ENCODE measurements at places on chromosomes 12 and 14.

DNA sequence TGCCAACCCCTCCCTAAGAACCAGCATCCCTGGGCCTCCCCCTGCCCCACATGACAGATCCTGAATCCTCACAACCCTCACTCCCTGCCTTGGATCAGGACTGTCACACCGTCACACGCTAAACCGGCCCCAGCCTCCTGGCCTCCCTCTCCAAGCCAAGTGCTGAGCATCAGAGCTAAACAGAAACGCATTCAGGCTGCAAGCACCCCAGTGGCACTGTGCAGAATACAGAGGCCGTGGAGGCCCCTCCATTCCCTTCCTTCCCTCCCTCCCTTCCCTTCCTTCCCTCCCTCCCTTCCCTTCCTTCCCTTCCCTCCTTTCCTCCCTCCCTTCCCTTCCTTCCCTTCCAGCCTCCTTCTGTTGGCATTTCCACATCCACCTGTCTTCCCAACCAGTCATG, 12.6 kb downstream of the POLE start:
- DNase-seq = no peak

- DNase-seq = no peak
Measured at GRCh38 chr12:118921761-118922160, 59.6 kb upstream of the SRRM4 start.

DNA sequence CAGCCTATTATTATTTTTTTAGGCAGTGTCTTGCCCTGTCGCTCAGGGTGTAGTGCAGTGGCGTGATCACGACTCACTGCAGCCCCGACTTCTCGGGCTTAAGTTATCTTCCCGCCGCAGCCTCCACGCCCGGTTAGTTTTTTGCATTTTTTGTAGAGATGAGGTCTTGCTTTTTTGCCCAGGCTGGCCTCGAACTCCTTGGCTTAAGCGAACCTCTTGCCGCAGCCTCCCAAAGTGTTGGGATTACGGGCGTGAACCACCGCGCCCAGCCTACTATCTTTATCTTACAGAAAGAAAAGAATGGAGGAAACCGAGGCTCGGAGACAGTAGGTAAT, 507 bp upstream of the PTPN11 start:
- no peak for DNase-seq

- DNase-seq = no peak
Measured at GRCh38 chr14:38101679-38102078, 106.0 kb upstream of the SSTR1 start.

DNA sequence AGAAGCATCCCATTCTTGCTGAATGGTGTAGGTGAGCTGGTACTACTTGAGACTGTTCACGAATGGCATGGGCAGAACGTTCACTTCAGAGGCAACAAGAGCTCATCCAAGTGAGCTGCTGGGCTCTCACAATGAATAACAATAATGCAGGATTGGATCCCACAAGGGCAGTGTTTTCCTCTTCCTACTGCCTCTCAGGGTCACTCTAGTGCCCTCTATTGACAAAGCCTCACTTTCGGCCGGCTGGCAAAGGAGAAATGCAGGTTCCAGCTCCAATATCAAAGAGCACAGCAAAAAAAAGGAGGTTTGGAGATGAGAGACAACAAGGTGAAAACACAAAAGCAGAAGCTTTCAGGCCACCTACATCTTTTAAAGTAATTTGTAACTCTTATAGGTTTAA, 74.6 kb upstream of the MYF6 start:
- DNase-seq = no peak

DNA sequence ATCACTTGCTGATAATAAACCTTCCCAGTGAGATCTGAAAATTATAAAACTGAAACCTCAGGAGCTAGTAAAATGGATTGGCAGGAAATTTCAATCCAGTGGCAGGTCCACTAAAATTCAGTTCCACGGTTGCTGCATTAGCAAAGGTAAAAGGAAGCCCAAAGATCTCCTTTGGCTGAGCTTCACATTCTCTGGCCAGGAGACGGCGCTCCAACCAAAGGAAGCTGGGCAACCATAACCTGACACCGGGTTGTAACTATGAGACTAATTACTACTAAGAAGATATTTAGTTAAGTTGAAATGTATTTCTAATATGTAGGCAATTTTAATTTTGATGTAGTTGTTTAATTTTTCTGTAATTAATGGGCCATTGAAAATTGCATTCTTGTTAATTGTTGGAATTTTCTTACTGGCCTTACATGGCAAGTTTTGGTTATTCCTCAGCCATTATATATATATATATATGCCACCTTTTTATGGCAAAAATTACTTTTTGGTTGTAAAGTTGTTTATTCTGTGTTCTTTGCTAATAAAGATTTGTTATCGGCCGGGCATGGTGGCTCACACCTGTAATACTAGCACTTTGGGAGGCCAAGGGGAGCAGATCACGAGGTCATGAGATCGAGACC, 17.0 kb downstream of the OR8S1 start:
- peak; percentile 13 for DNase-seq

GRCh38 chr12:128929057-128929456, 75.8 kb downstream of the GLT1D1 start:
- no peak for DNase-seq

DNA sequence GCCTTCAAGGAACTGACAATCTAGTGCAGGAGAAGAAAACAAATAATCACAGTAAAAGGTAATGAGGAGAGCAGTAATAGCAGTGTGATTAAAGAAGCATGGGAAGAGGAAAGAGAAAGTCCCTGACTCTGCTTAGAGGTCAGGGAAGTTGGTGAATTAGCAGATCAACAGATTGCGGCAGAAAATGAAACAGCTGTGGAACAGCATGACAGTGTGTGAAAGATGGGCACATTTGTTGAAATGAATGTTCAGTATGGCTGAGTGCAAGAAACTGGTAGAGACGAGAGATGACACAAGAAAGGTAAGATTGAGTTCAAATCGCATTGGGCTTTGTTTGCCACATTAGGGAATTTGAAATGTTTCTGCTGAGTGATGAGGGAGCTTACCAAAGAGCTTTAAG, 63.7 kb upstream of the RASSF8 start:
- no peak for DNase-seq

DNA sequence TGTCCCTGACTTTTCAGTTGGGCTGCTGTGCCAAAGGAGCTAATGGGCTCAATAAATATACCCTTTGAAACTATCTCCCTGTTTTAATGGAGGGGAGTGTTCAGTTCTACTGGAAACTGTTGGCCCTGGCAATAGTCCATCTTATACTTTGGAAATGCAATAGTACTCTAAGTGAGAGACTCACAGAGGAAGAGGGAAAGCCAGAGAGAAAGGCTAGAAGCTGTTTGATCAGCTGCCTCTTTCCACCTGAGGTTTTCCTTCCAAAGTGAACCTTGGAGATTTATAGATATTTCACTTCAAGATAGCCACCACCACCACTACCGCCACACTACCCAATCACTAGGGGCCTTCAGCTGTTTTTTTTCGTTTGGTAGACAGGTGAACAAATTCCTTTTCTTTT, 93.6 kb upstream of the CCDC91 start:
- no peak for DNase-seq

GRCh38 chr12:71415336-71416231, 24.0 kb upstream of the LGR5 start:
- no peak for DNase-seq

GRCh38 chr12:122866950-122867607, 28.8 kb downstream of the VPS37B start:
- DNase-seq = no peak

GRCh38 chr14:67851785-67852410, 32.3 kb downstream of the RAD51B start:
- no peak for DNase-seq

DNA sequence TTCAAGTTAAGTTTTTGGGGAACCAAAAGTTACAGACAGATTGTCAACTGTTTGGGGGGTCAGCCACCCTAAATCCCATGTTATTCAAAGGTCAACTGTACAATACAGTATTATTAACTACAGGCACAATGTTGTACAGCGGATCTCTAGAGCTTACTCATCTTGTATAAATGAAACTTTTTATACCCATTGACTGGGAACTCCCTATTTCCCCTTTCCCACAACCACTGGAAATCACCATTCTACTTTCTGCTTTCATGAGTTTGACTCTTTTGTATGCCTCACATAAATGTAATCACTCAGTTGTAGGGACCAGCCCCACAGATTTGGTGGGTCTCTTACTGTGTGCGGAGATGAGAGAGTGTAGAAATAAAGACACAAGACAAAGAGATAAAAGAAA, 57.8 kb downstream of the SLCO1B3 start:
- DNase-seq = no peak

GRCh38 chr12:47098099-47098498, 18.3 kb upstream of the AMIGO2 start:
- DNase-seq = no peak

DNA sequence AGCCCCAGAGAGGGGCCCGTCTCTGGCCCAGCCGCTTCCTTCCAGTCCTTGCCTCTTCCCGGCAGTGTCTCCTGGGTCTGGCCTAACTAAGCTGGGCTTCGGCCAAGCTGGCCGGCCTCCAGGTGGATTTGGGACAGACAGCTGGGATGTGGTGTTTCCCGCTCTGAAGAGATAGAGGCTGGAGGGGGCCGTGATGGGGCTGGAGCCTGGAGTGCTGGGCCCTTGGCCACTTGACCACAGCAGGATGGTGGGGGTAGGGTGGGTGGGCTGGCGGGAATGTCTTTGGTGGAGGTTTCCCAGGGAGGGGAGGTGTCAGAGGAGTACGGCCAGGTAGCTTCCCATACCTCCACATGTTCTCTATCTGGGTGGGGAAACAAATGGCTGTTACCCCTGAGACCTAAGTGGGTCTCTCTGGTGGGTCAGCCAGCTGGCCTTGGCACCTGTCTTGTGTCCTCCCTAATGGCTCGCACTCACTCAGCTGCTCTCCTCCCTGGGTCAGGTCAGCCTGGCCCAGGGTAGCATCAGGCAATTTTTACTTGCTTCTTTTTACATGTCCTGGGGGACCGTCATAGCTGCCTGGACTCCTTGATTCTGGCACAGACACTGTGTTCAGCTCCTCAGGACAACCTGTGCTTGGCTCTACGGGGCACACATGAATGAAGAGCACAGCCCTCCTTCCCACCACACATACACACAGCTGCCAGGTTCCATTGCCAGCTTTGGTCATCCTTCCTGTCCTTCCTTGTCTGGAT, 19.8 kb upstream of the PGF start:
- no peak for DNase-seq

DNA sequence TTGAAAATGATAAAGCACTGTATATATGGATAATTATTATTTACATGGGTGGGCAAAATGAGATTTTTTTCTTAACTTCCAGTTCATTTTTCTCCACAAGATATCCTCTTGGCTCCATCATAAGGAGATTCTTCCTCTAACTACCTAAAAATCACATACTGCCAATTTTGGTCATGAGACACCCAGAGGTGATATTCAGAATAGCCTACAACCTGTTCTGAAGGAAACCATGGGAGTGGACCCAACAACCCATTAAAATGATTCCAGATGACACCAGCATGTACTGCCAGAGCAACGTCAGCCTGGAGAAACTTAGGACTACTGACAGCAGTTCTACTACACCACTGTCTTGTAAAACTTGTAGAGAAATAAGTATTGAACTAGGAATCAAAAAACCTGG, 136.3 kb upstream of the TMPO start:
- DNase-seq = no peak

DNA sequence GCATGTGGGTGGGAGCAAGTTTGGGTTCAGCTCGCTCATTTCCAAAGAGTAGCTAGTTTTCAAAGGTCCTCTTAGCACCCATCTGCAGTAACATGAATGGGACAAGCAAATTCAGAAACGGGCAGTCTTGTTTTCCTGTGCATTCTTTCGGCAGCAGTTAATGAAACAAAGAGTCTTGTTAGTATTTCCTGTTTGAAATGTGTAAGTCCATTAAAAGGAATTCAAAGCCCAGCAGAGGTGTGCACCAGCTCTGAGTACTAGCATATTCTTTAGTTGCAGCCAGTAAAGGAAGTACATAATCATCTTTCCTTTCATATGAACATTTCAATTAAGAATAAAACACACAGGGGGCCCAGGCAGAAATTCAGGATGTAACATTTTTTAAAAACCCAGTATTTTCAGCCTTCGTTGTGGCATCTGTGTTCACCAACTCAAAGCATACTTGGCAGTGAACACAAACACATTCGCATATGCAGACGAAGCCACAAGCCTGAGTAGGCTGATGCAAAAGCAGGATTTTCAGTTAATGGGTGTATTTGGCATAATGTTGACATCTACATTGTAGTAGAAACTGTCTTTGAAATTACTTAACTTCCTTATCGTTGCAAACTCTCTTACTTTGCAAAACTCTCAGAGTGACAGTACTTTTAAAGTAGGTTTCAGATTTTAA, 570.0 kb upstream of the FLRT2 start:
- DNase-seq = no peak

DNA sequence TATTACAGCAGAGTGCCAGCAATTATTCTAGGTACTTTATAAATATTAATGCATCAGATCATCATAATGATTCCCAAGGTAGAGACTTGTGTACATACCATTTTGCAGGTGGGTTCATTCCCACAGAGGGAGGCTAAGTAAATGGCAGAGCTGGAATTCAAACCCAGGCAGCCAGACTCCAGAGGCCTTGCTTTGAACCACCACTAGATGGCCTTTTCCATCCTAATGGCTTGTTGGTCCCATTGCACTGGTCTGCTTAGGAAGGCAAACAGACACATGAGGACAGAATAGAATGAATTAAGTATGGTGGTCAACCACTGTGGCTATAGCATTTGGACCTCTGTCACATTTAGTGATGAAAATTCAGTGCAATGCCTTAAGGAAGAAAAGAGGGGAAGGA, 158.7 kb downstream of the METTL25 start:
- no peak for DNase-seq

GRCh38 chr14:99123208-99123870, 148.7 kb downstream of the BCL11B start:
- DNase-seq = no peak

DNA sequence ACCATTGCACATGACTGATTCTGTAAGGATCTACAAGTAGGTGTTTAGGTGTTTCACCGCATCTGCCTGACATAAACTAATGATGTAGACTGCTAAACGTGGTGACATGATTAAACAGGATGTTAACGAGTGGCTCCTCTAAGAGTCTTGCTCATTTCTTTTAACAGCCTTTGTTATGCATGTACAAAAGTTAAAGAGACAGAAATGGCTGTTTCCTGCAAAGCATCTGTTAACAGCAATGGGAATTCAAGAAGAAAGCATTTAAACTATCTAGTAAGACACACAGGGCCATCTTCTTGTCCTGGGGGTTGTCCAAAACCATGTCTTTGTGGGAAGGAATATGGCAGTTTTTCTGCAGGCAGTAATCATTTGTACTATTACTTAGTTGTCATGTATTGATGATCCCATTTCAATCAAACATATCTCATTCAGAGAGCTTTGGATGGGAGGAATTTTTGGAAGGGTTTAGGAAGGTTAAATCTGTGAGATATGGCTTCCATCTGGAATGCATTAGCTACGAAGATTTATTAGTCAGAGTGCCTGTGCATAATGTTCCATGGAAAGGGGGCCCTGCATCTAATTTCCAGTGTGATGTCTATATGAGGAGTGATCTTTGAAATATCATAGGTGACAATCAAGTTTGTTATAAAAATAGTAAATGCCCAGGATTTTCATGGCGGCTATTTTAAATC, 495.1 kb downstream of the EGLN3 start:
- no peak for DNase-seq

Data from T-helper 9 cell (primary cell).